ENCODE measurements at places on chromosomes 1 and 21. TPM values are rescaled to one million over a fixed set of nuclear protein-coding genes. Genes with fewer than 3 reads are reported as not detected.

DNA sequence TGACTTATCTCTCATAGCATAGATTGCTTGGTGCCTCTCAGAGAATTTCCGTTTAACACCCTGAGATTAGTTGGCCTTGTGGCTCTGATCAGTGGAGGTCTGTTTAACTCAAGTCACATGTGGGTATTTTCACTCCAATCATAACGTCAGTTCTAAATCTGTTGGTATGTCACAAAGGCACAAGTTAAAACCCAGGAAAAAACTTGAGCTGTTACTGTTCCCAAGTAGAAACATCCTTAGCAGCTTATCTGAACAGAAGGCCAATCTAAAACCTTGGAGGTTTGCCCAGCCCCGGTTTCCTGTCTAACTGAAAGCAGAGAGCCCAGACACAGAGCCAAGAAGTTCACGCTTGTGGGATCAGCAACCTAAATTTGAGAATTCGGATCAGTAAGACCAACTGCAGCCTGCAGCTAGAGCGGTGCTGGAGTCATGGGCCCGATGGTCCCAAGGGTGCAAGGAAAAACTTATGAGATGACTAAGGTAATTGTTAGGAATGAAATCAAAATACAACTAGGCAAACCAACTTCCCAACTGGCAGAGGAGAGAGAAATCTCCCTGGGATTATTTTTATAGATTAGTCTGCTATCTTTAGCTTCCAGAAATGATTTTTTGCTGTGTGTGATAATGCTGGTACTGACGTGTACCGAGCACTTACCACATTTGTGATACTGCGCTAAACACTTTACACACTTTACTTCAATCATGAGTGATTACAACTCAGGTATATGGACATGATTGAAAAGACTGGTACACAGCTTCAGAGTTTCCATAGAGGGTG, 90.2 kb upstream of the C1orf21 start:
- H3K4me3 ChIP-seq, result no peak overlapping the region
- no peaks in the 10 kb centered on the region for H3K36me3 ChIP-seq
- DNase-seq, result peak; percentile 88
- peaks cover 12% of the 10 kb centered on the region for H3K4me1 ChIP-seq
- H3K27ac ChIP-seq, result peak overlapping the region; percentile 86

DNA sequence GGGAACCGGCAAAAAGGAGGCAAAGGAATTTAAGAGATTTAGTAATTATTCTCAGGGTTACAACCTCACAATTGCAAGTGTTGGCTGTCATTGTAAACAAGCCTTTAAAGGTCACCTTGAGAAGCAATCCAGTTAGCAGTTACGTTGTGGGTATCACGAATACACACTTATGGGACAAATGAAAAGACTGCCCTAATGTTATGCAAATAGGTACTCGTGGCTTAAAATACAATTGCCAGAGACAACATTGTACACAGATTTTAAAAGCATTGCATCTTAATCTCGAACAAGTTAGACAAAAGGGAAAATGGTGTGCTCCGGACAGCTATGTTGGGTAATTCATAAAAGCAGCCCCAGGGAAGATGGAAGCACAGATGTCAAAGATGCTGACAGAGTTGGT, 120.5 kb upstream of the ZC3H12A start:
- no peak overlapping the region for H3K4me3 ChIP-seq
- H3K36me3 ChIP-seq, result no peaks in the 10 kb centered on the region
- peaks cover 7% of the 10 kb centered on the region for H3K27me3 ChIP-seq
- H3K4me1 ChIP-seq, result no peaks in the 10 kb centered on the region
- no peak for DNase-seq

TNFRSF4 gene
- 8.5 TPM for polyA plus RNA-seq

DNA sequence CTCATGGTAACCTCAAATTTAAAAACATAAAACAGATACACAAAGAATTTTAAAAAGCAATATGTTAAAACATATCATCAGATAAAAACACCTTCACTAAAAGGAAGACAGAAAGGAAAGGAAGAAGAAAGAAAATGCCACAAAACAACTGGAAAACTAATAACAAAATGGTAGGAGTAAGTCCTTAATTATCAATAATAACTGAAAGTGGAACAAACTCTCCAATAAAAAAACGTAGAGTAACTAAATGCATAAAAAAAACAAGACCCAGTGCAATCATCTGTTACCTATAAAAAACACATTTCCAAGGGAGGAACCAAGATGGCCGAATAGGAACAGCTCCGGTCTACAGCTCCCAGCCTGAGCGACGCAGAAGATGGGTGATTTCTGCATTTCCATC, 47.1 kb upstream of the ACADM start:
- no peaks in the 10 kb centered on the region for H3K36me3 ChIP-seq
- no peak overlapping the region for H3K27ac ChIP-seq
- no peak for DNase-seq
- H3K4me3 ChIP-seq, result no peak overlapping the region
- no peaks in the 10 kb centered on the region for H3K27me3 ChIP-seq
- H3K4me1 ChIP-seq, result no peaks in the 10 kb centered on the region

LORICRIN gene
- not detected for polyA plus RNA-seq

GRCh38 chr1:17496419-17496818, 43.1 kb upstream of the ARHGEF10L start:
- no peaks in the 10 kb centered on the region for H3K36me3 ChIP-seq
- H3K4me3 ChIP-seq, result no peak overlapping the region
- DNase-seq, result no peak
- no peak overlapping the region for H3K27ac ChIP-seq

MAN1C1 gene
- 4.6 TPM for polyA plus RNA-seq

- no peaks in the 10 kb centered on the region for H3K27me3 ChIP-seq
- no peak for DNase-seq
- H3K4me1 ChIP-seq, result no peaks in the 10 kb centered on the region
- no peak overlapping the region for H3K4me3 ChIP-seq
- H3K36me3 ChIP-seq, result no peaks in the 10 kb centered on the region
These were observed 230.1 kb downstream of the SRGAP2C start for GRCh38 chr1:121414905-121415304.

DNA sequence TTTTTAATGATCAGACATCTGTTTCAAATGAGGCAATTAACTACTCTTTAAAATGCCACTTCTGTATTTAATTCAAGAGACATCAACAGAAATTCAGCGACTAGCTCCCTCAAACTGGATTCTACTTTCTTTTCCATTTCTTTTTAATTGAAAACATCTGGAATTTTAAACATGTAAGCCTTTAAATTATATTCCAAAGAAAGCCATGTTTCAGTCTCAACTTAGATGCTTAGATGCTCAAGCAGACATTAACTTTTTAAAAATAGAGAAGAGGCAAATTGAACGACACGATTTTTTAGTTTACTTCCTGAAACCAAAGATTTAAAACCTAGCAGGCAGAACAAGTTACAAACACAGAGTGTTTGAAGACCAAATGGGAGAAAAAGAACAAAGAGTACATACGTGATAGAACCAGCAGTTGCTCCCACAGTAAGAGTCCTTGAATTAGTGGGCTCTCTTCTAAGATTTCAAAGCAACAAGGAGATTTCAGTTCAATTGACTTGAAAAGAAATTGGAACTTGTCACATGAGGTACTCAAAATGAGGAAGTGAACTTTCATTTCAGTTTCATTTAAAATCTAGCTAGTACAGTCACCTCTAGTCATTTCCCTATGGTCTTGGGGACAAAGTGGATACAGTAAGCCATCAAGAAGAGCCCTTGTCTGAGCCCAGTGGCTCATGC, at the start of gene CTSS:
CTSS (minus strand) TSS at position 483 of the 681 bp plus-strand sequence. CDS start 1,015 bp downstream, outside the sequence.
- peak; percentile 45 for DNase-seq
- H3K36me3 ChIP-seq, result no peaks in the 10 kb centered on the region
- H3K4me1 ChIP-seq, result peaks cover 8% of the 10 kb centered on the region
- no peaks in the 10 kb centered on the region for H3K27me3 ChIP-seq
- H3K27ac ChIP-seq, result no peak within 1 kb of the TSS
- H3K4me3 ChIP-seq, result no peak within 1 kb of the TSS

GRCh38 chr1:168455764-168456163, 88.0 kb downstream of the XCL2 start:
- no peaks in the 10 kb centered on the region for H3K36me3 ChIP-seq
- H3K27ac ChIP-seq, result no peak overlapping the region
- H3K4me3 ChIP-seq, result no peak overlapping the region
- DNase-seq, result no peak

- peaks cover 58% of the 10 kb centered on the region for H3K27me3 ChIP-seq
- no peak overlapping the region for H3K27ac ChIP-seq
- peaks cover 7% of the 10 kb centered on the region for H3K4me1 ChIP-seq
- DNase-seq, result no peak
- no peak overlapping the region for H3K4me3 ChIP-seq
These were observed 13.4 kb downstream of the NHLH2 start for GRCh38 chr1:115827452-115828044.

- H3K4me3 ChIP-seq, result no peak overlapping the region
- no peak overlapping the region for H3K27ac ChIP-seq
- no peaks in the 10 kb centered on the region for H3K27me3 ChIP-seq
- H3K36me3 ChIP-seq, result no peaks in the 10 kb centered on the region
These were observed 273.6 kb upstream of the LRRC7 start for GRCh38 chr1:69294171-69294570.

GRCh38 chr1:175197531-175197930, 5.0 kb upstream of the KIAA0040 start:
- H3K4me3 ChIP-seq, result no peak overlapping the region
- peaks cover 4% of the 10 kb centered on the region for H3K4me1 ChIP-seq
- no peak for DNase-seq
- no peaks in the 10 kb centered on the region for H3K27me3 ChIP-seq

GRCh38 chr1:119987112-119987511, 82.3 kb downstream of the NOTCH2 start:
- no peaks in the 10 kb centered on the region for H3K27me3 ChIP-seq
- peak overlapping the region; percentile 66 for H3K27ac ChIP-seq
- peaks cover 14% of the 10 kb centered on the region for H3K36me3 ChIP-seq
- peaks cover 20% of the 10 kb centered on the region for H3K4me1 ChIP-seq
- no peak for DNase-seq

- H3K27me3 ChIP-seq, result no peaks in the 10 kb centered on the region
- H3K4me3 ChIP-seq, result no peak overlapping the region
- no peaks in the 10 kb centered on the region for H3K4me1 ChIP-seq
- H3K27ac ChIP-seq, result no peak overlapping the region
- no peaks in the 10 kb centered on the region for H3K36me3 ChIP-seq
- no peak for DNase-seq
These were observed 50.4 kb upstream of the F3 start for GRCh38 chr1:94591823-94592570.

GRCh38 chr1:201603613-201604232, 64.8 kb downstream of the NAV1 start:
- no peak overlapping the region for H3K4me3 ChIP-seq
- peaks cover 2% of the 10 kb centered on the region for H3K27me3 ChIP-seq
- no peak overlapping the region for H3K27ac ChIP-seq
- DNase-seq, result no peak
- no peaks in the 10 kb centered on the region for H3K4me1 ChIP-seq

DNA sequence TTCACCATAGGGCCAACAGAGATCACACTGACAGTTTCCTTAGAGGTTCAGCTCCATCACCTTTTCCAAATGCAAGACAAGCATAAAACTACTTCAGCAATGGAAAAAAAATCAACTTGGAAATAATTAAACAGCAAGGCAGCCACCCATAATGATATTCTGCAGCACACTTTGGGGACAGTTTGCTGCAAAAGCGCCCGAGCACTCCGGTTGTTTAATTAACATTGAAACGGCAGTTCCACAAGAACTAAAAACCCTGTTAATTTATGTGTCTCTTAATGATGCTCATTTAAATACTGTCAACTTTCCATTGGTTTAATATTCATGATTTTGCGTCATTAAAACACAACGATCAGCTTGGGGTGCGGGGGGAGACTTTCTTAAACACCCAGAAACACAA, 153.2 kb downstream of the ELAVL4 start:
- H3K4me3 ChIP-seq, result no peak overlapping the region
- no peak overlapping the region for H3K27ac ChIP-seq
- DNase-seq, result no peak
- H3K4me1 ChIP-seq, result no peaks in the 10 kb centered on the region
- no peaks in the 10 kb centered on the region for H3K36me3 ChIP-seq

GRCh38 chr1:56526571-56527174, 52.7 kb downstream of the PLPP3 start:
- no peak overlapping the region for H3K4me3 ChIP-seq
- DNase-seq, result no peak
- no peaks in the 10 kb centered on the region for H3K27me3 ChIP-seq
- H3K36me3 ChIP-seq, result peaks cover 53% of the 10 kb centered on the region
- peak overlapping the region; percentile 3 for H3K27ac ChIP-seq

Data from lung (tissue), 17 donors.